ENCODE measurements at places on chromosomes 7 and 10.

DNA sequence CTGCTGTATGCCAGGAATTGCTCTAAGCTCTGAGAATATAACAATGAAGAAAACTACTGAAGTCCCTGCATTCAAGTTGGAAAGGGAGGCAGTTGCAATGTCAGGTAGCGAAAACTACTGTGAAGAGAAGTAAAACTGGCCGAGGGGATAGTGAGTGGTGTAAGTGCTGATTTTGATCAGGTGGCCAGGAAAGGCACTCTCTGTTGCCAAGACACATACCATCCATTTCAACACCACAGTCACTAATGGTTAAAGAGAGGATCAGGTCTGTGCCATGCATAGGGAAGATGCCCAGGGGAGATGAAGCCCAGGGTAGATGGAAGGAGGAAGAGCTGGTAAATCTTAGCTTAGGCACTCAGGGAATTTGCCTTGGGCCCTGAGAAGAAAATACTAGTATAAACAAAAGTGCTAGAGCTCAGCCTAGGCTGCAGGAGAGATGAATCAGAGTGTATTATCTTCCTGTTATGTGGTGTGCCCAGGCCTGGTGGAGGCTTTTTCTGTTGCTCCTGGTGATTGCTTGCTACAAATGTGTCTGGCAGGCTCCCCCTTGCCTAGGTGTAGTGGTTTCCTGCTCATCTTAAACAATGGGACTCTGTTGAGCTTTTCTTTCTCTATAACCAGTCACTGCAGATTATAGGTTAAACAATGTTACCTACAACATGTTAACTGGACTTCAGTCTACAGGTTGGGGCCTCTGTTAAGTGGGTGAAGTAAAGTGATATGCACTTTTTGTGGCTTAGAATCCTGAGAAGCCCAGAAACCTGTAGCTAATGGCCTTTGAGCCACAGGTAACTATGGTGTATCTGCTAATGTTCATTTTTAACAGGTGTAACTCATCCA lies 125.5 kb downstream of the LRRC4 start:
- no peak for DNase-seq

DNA sequence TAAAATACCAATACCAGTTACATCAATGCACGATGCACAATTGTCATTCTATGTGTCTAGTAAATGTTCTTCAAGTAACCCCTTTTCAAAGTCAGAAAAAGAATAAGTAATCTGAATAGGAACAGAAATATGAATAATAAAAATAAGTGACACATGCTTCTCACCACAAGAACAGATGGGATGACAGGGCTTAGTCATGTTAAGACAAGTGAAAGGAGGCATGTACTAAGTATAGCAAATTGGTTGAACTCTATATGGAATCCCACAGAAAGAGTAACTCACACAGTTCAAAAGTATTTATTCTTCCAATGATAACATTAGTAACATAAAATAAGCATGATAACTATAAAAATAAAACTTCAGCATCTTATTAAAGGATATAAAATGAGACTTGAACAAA lies 100.9 kb upstream of the TAS2R16 start:
- DNase-seq: no peak

GRCh38 chr10:1782841-1783240 lies 45.5 kb upstream of the ADARB2 start:
- no peak for DNase-seq

GRCh38 chr10:99834410-99834809 lies 52.0 kb downstream of the ABCC2 start:
- no peak for DNase-seq

DNA sequence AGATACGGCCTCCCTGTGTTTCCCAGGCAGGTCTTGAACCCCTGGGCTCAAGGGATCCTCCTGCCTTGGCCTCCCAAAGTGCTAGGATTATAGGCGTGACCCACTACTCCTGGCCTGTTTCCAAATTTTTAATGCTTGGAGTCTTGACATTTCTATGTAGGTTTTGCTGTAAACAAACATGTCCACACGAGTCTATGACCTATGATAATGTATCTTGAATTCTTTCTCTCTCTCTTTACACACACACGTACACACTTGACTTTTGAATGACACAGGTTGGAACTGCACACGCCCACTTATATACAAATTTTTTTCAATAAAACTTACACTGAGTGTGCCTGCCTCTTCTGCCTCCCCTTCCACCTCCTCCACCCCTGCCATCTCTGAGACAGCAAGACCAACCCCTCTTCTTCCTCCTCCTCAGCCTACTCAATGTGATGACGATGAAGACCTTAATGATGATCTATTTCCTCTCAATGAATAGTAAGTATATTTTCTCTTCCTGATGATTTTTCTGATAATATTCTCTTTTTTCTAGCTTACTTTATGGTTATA lies 44.1 kb upstream of the LAMB1 start:
- DNase-seq: no peak

GRCh38 chr10:117133273-117134055 lies 4.6 kb downstream of the VAX1 start:
- DNase-seq: peak; percentile 53

- peak; percentile 74 for DNase-seq
Measured at GRCh38 chr10:78377356-78377755, 343.7 kb downstream of the RPS24 start.

GRCh38 chr7:156065400-156065799 lies 253.1 kb upstream of the SHH start:
- DNase-seq: no peak

DNA sequence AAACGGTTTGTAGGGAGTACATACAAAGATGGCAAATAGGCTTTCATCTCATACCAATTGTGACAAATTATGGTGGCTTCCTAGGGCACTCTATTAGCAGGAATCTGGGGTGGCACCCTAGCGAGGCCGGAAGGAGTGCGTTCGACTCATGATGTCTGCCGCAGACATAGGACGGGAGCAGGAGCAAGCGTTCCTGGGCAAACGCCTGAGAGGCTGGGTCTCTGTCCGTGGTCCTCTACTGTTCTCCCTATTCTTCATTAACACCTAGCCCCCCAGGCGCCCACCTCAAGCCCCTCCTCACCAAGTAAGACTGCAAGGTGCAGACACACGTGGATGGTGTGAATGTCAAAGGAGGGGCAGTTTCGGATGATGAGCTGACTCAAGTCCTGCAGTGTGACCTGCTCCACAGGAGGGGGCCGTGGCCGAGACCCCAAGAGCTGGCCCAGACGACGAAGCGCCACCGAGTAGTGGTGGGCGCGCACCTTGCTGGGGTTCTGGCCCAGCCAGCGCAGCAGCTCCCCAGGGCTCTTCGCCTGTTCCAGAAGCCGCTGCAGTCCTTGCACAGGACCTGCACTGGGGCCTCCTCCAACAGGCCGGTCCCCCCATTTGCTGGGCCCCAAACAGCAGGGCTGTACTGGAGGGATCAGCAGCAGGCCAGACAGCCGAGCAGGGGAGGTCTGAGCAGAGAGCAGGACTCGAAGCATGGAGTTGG lies 1.3 kb downstream of the FASTK start:
- peak; percentile 70 for DNase-seq

DNA sequence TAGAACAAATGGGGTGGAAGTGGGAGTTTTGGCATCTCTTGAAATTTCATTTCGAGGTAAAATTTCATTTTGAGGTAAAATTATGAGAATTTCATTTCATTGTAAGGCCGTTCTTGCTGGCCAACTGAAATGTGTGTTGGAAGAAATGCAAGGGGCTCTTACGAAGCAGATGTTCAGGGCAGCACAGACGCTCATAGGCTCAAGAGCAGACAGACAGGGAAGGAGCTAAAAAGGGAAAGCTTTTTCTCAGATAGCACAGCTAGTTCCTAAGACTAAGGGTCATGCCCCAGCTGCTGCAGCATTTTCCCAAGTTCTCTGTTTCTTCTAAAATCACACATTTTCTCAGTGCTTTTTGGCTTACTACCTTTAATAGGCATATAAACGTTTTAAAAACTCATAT lies 65.1 kb upstream of the SFMBT2 start:
- no peak for DNase-seq

DNA sequence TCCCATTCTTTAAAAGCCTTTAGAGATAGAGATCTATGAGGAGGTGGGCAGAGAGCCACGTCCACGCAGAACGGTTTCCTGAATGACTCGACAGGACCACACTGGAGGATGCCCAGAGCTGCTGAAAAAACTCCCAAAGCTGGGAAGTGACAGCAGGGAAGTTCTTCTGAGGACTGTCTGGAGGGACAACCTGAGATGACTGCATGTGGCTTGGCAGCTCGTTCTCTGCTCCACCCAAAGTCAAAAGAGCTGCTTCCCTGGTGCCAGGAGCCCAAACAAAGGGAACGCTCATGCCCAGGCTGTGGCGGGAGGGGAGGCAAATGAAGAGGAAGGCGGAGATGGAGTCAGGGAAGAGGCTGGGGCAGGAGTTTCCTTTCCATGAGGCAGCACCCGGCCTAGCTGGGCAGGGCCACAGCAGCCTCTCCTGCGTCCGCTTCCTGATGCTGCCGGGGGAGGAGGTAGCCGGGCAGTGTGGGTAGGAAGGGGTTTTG lies 95.4 kb downstream of the CCDC3 start:
- DNase-seq: no peak

DNA sequence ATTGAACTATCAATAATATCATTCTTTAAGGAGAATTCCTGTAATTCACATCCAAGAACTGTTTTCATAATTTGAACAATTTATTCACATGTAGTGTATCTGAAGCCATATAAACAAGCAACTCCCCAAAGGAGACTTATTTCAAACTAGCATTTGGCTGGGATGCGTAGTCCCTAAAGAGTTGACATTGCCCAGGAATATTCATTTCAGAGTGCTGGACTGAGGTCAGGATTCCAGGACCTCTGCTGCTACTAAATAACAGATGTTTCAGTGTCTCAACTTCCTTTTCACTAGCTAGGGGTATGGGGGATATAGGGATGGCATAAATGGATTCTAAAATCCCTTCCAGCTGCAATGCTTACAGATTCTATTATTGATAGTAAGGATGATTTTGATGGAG lies 177.0 kb downstream of the TSPAN12 start:
- peak; percentile 13 for DNase-seq

GRCh38 chr10:12502526-12503274 lies 153.4 kb downstream of the CAMK1D start:
- no peak for DNase-seq

DNA sequence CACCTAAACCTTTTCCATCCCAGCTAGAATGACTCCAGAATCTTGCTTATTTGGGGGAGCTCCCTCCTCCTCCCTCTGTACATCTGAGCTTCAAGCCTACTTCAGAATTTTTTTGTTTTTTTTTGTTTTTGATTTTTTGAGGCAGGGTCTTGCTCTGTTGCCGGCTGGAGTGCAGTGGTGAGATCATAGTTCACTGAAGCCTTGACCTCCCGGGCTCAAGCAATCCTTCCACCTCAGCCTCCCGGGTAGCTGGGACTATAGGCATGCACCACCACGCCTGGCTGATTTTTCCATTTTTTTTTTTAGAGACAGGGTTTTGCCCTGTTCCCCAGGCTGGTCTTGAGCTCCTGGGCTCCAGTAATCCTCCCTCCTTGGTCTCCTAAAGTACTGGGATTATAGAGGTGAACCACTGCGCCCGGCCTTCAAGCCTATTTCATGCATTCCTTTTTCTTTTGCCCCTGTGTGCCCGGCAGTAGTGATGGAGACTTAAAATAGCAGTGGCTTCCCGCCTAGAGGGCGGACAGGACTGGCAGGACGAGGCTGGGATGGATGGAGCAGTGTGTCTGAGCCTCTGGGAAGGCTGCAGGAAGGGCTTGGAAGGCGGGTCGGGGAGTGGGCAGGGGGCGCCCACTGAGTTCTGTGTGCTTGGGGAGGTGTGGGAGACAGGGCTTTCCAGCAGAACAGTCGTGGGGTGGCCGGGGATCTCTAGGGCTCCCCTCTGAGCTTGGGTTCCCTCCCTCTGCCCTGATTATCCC lies 8.8 kb downstream of the CUX1 start:
- DNase-seq: no peak

DNA sequence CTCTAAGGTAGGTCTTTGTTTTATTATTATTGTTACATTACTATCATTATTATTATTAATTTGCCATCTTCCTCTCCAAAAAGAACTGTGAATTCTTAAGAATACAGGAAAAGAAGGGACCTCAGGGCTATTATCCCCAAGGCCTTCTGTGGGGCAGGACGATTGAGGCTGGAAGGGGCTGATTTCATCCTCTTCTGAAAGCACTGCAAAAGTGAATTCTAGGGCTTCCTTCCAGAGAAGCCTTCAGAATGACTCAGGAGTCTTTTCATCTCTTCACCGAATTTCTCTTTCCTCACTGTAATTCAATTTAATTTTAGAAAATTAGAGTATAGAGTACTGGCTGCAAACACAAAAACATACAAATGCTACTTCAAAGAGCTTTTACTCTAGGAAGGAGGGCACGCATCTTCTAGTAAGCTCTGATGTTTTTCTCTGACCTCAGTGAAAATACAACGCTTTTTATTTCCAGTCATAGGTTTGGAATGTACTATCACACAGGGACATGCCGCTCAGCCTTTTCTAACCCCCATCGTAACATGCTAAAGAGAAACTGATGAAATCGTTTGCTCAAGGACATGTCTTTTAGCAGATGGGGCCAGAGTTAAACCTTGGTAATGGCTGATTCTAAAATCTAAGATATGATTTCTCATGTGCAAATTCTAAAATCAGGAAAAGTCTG lies 280.2 kb upstream of the PITRM1 start:
- DNase-seq: no peak

DNA sequence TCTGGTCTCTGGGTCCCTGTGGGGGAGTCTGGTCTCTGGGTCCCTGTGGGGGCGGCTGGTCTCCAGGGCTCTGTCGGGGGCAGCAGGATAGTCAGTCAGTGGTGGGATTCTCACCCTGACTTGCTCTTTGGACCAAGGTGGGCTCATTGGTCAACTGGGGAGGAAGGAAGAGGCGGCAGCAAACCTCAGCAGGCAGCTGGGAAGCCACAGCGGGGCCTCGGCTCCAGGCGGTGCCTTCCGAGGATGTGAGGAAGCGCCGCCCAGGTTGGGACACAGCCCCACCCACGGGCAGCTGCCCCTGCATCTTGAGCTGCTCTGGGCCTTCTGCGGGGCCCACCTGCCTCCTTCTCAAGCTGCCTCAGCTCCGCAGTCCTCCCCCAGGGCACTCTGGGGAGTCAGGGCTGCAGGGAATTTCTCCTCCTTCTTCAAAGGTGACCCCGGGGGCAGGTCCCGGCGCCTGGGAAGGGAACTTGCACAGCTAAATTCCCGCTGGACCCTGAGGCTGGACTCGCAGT lies 20.4 kb upstream of the KNDC1 start:
- DNase-seq: no peak

DNA sequence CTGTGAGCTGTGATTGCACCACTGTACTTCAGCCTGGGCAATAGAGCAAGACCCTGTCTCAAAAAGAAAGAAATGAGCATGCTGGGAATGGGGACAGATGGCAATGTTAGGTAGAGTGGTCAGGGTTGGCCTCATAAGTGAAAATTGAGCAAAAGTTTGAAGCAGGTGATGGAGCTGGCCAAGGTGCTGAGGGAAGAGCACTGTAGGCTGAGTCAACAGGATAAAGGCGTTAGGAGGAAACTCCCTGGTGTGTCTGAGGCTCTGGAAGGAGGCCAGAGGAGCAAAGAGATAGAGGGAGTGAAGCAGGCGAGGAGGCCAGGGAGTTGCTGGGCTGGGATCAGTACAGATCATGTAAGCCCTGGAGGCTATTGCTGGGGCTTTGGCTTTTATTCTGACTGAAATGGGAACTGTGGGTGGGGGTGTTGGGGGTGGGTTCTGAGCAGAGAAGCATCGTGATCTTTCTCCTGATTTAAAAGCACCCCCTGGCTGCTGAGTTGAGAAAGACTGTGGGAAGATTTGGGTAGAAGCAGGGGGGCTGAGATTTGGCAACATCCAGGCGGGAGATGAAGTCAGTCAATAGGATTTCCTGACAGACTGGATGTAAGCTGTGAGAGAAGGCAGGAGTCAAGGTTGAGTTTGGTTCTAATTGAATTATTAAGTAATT lies 52.5 kb upstream of the VKORC1L1 start:
- DNase-seq: no peak

All from kidney (tissue), 22 donors.